GM04503 (cell line): ENCODE measurements at places on chromosomes 11 and 22.

DNA sequence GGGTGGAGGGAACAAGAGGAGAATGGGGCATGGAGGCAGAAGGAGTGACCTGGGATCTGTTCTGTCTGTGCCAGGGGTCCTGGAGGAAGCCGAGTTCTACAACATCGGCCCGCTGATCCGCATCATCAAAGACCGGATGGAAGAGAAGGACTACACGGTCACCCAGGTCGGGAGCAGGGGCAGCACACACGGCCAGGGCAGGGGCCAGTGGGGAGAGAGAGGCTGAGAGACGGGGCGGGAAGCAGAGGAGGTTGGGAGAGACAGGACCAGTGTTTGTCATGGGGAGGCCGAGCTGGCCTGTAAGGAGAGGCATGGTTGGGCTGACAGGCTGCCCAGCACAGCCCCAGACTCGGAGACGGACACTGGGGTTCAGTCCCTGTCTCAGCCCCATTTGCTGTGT, 4.7 kb downstream of the KCTD17 start:
- DNase-seq, result no peak

- DNase-seq, result peak; percentile 42
Observed at GRCh38 chr11:72524711-72525110, 90.4 kb upstream of the CLPB start.

GRCh38 chr11:134261626-134262488, 8.5 kb downstream of the ACAD8 start:
- DNase-seq, result no peak

- DNase-seq, result no peak
Observed at GRCh38 chr11:59289356-59290181, 69.1 kb upstream of the OR5AN1 start.

DNA sequence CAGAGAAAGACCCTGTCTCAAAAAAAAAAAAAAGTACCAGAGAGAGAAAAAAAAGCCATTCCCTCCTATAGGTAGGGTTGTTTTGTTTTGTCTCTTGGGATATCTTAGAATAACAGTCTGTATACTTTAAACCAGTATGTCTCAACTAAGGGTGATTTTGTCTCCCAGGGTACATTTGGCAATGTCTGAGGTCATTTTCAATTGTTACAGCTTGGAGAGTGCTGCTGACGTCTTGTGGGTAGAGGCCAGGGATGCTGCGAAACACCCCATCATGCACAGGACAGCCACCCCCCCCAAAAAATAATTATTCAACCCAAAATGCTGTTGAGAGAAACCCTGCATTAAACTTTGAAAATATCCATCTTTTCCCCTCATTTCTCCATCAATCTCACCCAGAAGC, 56.1 kb upstream of the CRTAM start:
- DNase-seq, result no peak

- no peak for DNase-seq
Observed at GRCh38 chr22:46361826-46362202, 26.3 kb downstream of the TRMU start.

DNA sequence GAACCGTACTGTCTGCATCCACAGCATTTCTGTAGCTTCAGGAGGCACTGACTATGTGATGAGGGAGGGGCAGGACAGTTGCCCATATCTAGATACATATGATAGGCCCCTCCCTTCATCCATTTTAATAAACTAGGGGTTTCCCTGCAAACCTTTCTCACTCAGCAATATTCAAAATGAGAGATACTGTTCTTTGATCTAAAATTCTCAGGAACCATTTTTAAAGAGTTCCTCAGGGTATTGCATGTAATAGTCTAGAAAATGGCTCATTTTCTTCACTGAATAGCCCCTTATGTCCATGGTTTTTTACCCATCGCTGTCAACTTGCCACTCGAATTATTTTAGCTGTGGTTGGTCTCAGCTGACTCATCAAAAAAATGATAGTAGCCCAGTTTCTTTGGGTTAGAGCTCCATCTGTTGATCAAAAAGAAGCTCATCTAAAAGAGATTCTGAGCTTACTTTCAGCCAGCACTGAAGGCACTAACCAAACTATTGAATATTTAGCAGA, 37.0 kb upstream of the DNAJB7 start:
- peak; percentile 16 for DNase-seq

GRCh38 chr11:75400146-75400865, 988 bp downstream of the RPS3 start:
- DNase-seq, result no peak

- no peak for DNase-seq
Observed at GRCh38 chr11:62823677-62824076, 8.2 kb downstream of the STX5 start.

GRCh38 chr11:26700574-26701235, 21.2 kb downstream of the SLC5A12 start:
- DNase-seq, result no peak

GRCh38 chr11:33500861-33501479, 199.7 kb downstream of the C11orf91 start:
- DNase-seq, result no peak

DNA sequence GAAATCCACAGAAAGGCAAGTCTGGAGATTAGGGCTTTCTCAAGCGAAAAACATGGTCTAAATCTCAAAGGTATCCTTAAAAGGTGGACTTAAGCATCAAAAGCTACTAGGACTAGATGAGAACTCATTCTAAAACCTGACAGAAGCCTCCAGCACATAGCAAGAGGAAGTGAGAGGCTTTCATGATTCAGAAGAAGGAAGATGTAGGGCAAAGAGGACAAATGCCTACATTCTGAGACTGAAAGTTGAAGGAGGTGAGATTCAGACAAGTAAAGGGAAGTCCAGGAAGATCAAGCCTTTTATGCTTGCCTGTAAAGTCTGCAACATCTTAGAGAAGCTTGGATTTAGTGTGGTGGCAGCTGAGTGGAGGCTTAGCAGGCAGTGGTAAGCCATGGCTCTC, 98.9 kb downstream of the PGR start:
- DNase-seq, result no peak

GRCh38 chr11:2290351-2290841, 11.3 kb downstream of the C11orf21 start:
- no peak for DNase-seq

DNA sequence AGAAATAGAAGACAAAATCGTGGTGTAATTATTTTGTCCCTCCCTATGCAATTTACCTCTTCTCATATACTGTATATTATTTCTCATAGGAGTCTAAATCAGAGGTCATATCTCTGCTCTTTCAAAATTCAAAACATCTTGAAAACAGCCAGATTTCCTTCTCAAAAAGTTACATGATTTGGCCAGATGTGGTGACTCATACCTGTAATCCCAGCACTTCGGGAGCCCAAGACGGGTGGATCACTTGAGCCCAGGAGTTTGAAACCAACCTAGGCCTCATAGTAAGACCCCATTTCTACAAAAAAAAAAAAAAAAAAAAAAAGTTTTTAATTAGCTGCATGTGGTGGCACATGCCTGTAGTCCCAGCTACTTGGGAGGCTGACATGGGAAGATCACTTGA, 29.0 kb upstream of the DNAJB7 start:
- peak; percentile 8 for DNase-seq

- no peak for DNase-seq
Observed at GRCh38 chr11:112961751-112962578, 745 bp downstream of the NCAM1 start.

- DNase-seq, result no peak
Observed at GRCh38 chr11:115720602-115721245, 216.5 kb upstream of the CADM1 start.

GRCh38 chr11:114058871-114059277, 637 bp upstream of the ZBTB16 start:
- DNase-seq, result no peak

DNA sequence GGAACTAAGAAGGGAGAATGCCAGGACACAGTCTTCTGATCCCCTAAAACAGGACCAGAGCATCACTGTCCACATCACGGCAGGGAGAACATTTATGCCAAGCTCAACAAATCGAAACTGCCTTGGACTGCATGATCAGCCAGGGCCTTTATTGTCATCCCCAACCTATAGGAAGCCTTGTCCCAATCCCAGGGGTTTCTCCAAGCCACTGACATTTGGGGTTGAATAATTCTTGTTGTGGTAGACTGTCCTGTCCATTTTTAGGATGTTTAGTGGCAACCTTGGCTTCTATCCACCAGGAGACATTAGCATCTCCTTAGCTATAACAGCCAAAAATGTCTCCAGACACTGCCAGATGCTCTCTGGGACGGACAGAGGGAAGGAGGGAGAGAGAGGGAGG, 37.1 kb downstream of the RPL27A start:
- DNase-seq, result no peak

- peak; percentile 34 for DNase-seq
Observed at GRCh38 chr22:38114484-38115398, 4.3 kb upstream of the BAIAP2L2 start.

DNA sequence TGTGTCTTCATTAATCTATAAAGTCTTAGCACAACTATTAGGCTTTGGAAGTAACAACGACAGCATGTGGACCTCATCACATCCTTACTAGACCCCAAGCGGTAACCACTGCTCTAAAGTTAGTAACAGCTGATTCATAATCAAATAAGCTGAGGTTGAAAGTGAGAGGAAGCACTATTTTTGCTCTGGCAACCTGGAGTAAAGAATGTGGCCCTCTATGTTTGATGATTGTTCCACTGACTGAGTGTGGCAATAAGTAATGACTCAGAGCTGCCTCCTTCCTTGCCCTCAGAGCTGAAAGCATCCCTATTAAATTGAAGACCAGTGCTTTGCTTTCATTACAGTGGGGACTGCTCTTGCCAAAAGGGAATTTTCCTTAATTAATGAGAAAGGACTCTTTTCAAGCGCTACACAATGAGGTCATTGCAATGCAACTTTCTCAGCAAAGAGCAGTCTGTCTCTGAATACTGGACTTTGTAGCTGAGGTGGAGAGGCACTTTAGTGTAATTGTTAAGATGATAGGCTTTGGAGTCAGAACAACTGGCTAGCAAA, 906.1 kb upstream of the RAG2 start:
- DNase-seq, result no peak

DNA sequence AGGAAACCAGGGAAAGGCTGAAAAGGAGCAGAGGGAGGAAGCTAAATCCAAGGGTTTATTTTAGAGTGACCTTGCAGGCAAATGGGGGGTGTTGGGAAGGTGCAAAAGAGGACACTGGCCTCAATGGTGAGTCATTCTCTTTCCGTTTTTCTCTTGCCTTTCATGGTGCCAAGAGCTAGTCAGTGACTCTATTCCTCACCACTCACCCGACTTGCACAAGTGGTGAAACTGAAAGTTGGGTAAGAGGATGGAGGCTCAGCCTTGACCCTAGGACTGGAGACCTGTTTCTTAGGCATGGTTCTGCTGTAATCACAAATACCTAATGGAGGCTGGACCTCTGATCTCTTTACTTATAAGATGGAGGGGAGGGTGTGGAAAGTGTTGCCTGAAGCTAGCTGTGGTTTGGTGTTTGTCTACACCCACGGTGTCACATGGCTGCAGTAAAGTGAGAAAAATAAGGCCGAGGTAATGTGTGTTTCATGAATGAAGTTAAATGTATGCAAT, 67.3 kb upstream of the CREB3L1 start:
- DNase-seq, result peak; percentile 38

GRCh38 chr11:67298786-67299185, 4.5 kb upstream of the SSH3 start:
- no peak for DNase-seq

GRCh38 chr11:18844753-18845367, 53.3 kb upstream of the PTPN5 start:
- DNase-seq, result no peak

DNA sequence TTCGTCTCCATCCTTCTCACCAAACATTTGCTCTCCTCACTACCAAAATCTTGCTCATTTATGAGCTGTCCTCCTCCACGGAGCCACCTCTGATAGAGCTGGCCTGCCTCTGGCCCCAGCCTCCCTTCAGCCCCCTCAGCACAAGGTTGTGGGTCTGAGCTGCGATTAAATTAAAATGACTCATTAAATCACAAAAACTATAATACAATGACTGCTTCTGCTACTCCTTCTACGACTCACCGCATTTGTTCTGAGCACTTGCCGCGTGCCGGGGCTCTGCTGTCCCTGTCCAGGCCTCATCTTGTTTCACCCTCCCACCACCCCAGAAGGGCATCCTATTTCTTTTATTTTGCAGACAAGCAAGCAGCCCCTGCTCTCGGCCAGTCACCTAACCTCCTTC, 49.2 kb upstream of the TIMP3 start:
- DNase-seq, result no peak

GRCh38 chr11:105975128-105975527, 46.9 kb downstream of the MSANTD4 start:
- no peak for DNase-seq

DNA sequence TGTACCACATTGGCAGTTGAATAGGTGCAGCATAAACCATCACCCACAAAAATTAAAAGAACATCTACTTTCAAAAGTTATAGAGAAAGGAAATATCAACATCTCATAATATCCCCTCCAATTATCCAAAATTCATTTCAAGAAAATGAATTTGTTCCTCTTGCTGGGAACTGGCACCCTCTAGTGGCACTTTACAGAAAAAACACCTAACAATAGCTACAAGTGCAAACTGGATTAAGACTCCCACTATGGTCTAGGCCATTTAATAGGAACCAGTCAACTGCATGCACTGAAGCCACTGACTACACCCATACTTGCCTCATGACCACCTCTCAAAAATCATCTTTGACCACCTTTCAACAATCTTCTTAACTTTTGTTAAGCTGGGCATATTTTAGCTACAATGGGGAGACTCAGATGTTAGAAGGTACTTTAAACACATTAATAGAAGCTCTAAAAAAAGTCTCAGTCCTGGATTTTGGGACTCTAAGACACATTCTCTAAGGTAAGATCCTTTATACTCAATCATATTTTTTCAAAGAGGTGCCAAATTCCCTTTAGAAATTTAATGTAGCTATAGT, 17.3 kb downstream of the TRAF6 start:
- no peak for DNase-seq

DNA sequence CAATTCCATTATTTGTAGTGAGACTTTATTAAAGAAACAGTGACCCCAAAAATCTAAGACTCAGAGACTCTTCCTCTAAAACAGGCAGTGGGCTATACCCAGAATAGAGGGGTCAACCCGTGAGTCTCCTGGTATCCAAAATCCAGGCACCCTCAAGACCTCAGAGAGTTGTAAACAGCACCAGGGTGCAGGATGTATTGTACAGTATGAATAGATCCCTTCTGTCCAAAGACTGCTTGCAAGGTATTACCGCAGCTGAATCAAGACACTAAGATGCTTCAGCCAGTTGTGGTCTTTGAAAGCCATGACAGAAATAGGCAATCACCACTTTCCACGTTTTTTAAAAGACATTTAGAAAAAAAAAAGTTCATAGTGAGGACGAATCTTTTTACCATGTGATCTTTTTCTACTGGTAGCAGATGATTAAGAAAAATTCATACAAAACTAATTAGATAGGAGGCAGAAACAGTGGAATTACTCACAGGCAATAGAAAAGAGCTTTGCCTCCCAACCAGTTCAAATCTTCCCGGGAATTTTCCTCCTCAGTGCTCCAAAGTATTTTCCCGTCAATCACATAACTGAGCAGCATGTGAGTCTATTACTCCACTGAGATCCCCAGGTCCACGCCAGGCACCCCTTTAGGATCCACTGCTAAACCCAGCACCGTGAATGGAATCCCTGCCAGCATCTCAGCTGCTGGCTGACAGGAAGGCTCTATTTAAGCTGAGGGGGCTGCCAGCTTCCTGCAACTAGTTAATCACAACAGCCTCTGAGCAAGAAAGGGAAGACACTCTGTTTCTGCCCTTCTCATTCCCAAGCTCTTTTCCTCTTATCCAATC, 113.1 kb downstream of the ETS1 start:
- no peak for DNase-seq
